HFFc6 (cell line): ENCODE measurements at places on chromosomes 2 and 18.

DNA sequence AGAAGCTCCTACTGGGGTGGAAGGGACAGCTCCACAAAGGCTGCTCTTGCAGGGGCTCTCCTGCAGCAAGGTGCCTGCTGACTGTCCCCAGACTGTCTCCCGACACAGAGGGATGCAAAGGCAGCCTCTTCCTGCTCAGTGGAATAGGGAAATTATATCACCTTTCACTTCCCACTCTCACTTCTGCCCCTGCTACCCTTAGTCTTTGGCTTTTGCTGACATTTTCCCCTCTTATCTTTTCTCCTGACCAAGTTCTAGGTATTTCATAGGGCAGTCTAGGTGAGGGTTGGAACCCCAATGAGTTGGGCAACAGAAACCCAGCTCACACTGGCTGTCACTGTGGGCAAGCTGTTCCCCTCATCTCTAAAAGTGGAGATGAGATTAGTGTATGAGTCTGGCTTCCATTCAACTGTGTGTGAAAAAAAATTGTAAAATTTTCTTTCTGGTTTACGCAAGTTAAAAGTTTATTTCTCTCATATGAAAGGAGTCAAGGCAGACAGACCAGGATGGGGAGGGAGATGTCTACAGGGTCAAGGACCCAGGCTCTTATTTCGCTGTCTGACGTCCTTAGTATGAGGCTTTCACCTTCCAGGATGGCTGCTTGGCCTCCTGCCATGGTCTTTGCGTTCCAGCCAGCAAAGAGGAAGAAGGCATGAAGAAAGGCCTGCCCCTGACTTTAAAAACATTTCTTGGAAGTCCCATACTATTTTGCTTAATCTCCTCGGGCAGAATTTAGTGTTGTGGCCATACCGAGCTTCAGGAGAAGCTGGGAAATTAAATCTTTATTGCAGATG is 7.5 kb upstream of the MOCOS start:
- H3K27ac ChIP-seq, result no peak overlapping the region; the same call in 1 of the 2 replicates
- peaks cover 6% of the 10 kb centered on the region; the same call in 1 of the 2 replicates for H3K4me1 ChIP-seq
- no peak for DNase-seq
- H3K4me3 ChIP-seq, result no peak overlapping the region
- H3K36me3 ChIP-seq, result peaks cover 20% of the 10 kb centered on the region

DNA sequence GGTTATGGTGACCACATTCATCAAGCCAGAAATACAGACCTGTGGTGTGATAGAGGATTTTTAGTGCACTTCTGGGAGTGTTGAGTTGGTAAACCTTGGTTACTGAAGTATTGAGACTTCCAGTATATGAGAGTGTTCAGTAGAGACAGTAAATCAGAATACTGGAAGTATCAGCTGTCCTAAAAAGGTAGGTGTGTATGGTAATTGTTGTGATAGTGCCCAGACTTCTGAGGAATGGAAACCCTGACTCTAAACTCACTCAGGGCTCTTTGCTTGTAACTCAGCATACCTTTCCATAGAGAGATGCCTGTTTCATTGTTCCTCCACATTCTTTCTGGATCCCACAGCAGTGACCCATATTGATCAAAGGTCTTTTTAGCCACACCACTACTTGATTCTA is 217.1 kb downstream of the SETBP1 start:
- no peaks in the 10 kb centered on the region; the same call in 1 of the 2 replicates for H3K4me1 ChIP-seq
- no peak overlapping the region for H3K4me3 ChIP-seq
- no peak for DNase-seq
- H3K27me3 ChIP-seq, result no peaks in the 10 kb centered on the region; the same call in 1 of the 2 replicates
- no peak overlapping the region for H3K27ac ChIP-seq
- no peaks in the 10 kb centered on the region for H3K36me3 ChIP-seq

DNA sequence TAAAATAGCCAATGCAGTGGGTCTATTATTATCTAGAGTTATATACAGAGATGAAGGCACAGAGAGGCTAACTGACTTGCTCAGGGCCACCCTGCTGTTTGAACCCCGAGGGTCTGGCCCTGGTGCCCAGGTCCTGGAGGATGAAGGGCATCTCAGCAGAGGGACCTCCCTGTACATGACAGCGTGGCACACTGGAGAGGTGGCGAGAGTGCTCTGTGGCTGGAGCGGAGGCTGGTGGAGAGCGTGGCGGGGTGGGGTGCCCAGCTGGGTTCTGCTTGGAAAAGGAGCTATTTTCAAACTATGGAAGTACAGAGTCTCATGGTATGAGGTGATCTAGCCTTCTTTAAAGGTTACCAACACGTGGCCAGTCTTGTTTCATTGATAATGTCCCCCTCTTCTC is 35.8 kb downstream of the GREB1 start:
- no peaks in the 10 kb centered on the region for H3K36me3 ChIP-seq
- peaks cover 48% of the 10 kb centered on the region for H3K27me3 ChIP-seq
- no peak overlapping the region for H3K27ac ChIP-seq
- no peak overlapping the region for H3K4me3 ChIP-seq
- DNase-seq, result no peak

DNA sequence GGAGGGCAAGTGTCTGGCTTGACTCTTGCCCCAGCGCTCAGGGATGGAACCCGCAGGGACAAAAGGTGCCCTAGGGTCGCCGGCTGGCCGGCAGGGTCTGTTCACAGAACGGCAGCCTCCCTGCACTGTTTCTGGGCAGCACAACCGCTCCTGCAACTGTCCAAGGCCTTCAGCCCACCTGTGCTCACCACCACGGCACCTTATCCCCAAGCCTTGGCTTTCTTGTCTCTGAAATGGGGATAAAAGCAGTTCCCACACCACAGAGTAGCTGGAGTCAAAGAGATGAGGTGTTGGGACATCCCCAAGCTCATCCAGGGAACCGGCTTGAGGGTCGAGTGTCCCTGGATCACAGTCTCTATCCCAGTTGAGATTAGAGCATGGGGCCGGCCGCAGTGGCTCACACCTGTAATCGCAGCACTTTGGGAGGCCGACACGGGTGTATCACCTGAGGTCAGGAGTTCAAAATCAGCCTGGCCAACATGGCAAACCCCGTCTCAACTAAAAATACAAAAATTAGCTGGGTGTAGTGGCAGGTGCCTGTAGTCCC is 4.7 kb downstream of the SNORC start:
- H3K4me3 ChIP-seq, result no peak overlapping the region
- DNase-seq, result no peak
- H3K27me3 ChIP-seq, result peaks cover 5% of the 10 kb centered on the region
- no peaks in the 10 kb centered on the region for H3K36me3 ChIP-seq

DNA sequence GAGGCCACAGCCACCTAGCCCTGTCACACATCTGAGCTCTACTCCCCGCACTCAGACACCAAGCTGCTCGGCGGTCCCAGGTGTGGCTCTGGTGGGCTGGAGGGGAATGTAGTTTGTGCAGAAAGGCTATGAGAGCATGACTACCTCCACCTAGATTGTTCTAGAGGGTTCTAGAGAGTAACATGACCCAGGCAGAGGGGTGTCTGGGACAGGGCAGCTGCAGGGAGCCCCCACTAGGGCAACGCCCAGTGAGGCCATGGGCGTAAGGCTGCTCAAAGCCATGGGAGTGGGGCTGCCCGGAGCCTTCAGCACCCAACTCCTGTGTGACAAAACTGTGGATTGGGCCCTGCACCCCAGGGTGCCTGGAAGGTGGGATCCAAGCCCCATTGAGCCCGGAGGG is 511.4 kb upstream of the MYT1L start:
- H3K27me3 ChIP-seq, result no peaks in the 10 kb centered on the region; the same call in none of the 2 replicates
- no peak overlapping the region for H3K27ac ChIP-seq
- H3K36me3 ChIP-seq, result peaks cover 12% of the 10 kb centered on the region; the same call in 1 of the 2 replicates
- H3K4me1 ChIP-seq, result no peaks in the 10 kb centered on the region
- DNase-seq, result no peak
- no peak overlapping the region for H3K4me3 ChIP-seq

GRCh38 chr2:74648009-74648443 is at the start of gene M1AP:
M1AP (minus strand) TSS chr2:74648330; CDS start chr2:74640275, 8,055 bp downstream.
- peaks cover 12% of the 10 kb centered on the region for H3K27me3 ChIP-seq
- H3K36me3 ChIP-seq, result no peaks in the 10 kb centered on the region
- H3K27ac ChIP-seq, result no peak within 1 kb of the TSS
- no peaks in the 10 kb centered on the region for H3K4me1 ChIP-seq

GRCh38 chr2:17422061-17422460 is 96.2 kb downstream of the RAD51AP2 start:
- H3K27me3 ChIP-seq, result no peaks in the 10 kb centered on the region
- DNase-seq, result no peak
- no peaks in the 10 kb centered on the region for H3K36me3 ChIP-seq
- H3K4me3 ChIP-seq, result no peak overlapping the region
- no peaks in the 10 kb centered on the region for H3K4me1 ChIP-seq
- H3K27ac ChIP-seq, result no peak overlapping the region

DNA sequence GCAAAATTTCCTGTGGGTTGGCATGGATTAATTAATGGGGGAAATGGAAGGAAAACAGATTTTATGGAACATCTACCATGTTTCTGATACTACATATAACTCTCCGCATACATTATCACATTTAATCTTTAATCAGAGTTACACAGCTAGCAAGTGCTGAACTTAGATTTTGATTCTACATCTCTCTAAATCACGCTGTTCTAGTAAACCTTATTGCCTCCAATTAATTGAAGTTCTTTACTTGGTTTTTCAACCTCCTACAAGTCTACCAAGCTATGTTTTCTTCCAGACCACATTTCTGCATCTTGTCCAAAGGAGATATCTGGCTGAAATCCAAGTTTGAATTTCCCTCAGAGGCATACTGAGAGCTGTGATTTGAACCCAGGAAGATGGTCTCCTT is 125.8 kb upstream of the GAREM1 start:
- no peak overlapping the region for H3K27ac ChIP-seq
- H3K36me3 ChIP-seq, result no peaks in the 10 kb centered on the region
- no peaks in the 10 kb centered on the region for H3K4me1 ChIP-seq
- no peak for DNase-seq
- no peaks in the 10 kb centered on the region for H3K27me3 ChIP-seq

- H3K27ac ChIP-seq, result no peak overlapping the region
- no peak for DNase-seq
- no peaks in the 10 kb centered on the region for H3K36me3 ChIP-seq
- peaks cover 6% of the 10 kb centered on the region; the same call in 1 of the 2 replicates for H3K27me3 ChIP-seq
- H3K4me3 ChIP-seq, result no peak overlapping the region
Measured at GRCh38 chr2:85131116-85131515, 2.1 kb upstream of the TCF7L1 start.

GRCh38 chr2:39007875-39008504 is 112.9 kb downstream of the SOS1 start:
- H3K27me3 ChIP-seq, result no peaks in the 10 kb centered on the region; the same call in 1 of the 2 replicates
- H3K27ac ChIP-seq, result 0 out of 2 replicates have a peak overlapping the region, but pooled peaks have one; percentile 11
- no peak overlapping the region for H3K4me3 ChIP-seq
- H3K4me1 ChIP-seq, result peaks cover 6% of the 10 kb centered on the region

DNA sequence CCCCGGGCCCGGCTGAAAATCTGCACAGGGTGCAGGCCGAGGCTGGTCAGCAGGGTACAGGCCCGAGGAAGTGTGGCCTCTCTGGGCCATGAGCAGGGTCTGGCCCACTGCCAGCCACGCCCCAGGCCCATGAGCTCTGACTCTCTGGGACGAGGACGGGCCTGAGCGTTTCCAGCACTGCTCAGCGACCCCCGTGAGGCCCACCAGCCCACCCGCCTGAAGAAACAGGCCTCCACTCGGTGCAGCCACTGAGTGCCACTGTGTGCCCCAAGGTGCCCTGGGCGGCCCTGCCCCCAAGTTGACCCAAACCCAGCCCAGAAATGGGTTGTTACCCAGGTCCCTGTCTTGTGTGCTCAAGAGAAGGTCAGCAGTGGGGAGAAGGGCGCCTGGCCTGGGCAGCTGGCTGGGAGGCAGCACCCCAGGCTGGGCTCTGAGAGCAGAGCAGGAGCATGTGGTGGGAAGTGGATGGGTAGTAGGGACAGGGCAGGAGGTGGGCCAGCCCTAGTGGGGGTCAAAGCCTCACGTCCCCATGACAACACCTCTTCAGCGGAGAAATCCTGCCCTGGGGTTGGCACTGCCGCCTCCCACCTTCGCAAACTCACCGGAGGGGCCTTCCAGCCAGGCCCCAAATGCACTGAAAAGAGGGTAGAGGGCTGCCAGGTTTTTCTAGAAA is 2.1 kb upstream of the SNED1 start:
- DNase-seq, result no peak
- H3K4me1 ChIP-seq, result peaks cover 11% of the 10 kb centered on the region
